Hematopoietic multipotent progenitor cell treated with erythropoietin and hydrocortisone succinate and interleukin-3 and kit ligand, for 6 days (in vitro differentiated cells): ENCODE measurements at places on chromosomes 5 and 9.

DNA sequence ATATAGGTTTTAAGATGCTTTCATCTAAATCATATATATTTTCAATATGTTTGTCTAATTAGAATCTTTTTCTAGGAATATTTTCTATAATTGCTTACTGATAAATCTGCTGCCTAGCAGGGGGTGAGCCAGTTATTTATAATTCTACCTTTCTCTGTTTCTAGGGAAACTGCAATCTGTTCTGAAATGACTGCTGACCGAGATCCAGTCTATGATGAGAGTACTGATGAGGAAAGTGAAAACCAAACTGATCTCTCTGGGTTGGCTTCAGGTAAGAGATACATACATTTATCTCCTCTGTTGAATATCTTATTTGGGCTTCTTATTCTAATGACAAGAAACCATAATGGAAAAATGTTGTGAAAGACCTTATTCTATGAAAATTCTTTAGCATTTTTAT is 127.3 kb downstream of the XRCC4 start:
- no peak for DNase-seq

GRCh38 chr9:107681988-107682387 is 192.4 kb upstream of the KLF4 start:
- no peak for DNase-seq

GRCh38 chr9:134959126-134959970 is 41.6 kb upstream of the FCN1 start:
- no peak for DNase-seq

GRCh38 chr5:164741376-164741775 is 1236.0 kb downstream of the MAT2B start:
- DNase-seq, result no peak

- no peak for DNase-seq
Observed at GRCh38 chr9:83526901-83527300, 11.3 kb downstream of the FRMD3 start.

DNA sequence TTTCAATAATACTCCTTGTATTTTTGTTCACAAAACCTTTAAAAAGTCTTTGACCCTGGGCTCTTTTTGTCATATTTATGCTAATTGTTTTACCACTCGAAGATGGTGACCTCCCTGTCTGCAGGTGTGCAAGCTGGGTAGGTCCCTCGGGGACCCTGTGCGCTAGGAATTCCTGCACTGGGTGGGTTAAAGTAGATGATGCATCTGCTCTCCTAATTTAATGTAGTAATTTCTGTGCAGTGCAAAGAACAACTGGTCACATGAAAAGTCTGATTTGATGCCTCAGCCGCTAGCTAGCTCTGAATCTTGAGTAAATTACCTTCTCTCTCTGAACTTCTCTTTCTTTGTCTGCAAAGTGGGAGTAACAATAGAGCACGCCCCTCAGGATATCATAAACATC is 139.1 kb upstream of the OTULINL start:
- DNase-seq, result no peak

DNA sequence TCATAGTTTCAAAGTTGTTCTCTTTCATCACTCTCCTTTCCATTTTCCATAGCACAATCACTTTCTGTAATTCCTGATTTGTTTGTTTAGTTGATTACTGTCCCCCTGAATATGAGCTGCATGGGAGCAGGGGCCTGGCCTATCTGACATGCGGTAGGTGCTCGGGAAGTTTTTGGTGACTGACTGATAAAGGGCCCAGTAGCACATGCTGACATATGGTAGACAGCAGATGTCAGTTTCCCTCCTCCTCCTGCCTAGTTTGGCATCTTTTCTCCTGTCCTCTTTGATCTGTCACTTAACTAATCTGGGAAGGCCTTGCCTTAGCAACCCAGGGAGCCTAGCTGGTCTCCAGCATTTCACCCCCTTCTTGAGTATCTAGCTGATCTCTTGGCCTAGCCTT is 14.4 kb downstream of the GALNT12 start:
- DNase-seq, result no peak

- DNase-seq, result no peak
Observed at GRCh38 chr5:10335711-10336470, 17.6 kb upstream of the MARCHF6 start.

DNA sequence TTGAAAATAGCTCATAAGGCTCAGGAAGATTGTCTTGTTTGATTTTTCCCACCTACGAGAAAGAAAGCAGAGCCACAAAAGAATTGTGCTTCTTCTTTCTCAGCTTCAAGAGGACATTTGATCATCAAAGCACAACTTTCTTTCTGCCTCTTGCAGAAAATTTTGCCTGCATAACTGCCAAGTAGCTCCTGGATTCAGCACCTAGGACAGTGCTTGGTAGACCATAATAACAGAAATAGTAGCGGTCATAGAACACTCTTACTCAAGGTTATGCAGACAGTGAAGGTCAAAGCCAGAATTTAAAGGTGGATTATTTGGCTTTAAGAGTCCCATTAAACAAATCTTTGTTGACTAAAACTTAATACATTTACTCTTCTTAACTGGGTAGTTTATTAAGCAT is 594.7 kb upstream of the CCNG1 start:
- no peak for DNase-seq

DNA sequence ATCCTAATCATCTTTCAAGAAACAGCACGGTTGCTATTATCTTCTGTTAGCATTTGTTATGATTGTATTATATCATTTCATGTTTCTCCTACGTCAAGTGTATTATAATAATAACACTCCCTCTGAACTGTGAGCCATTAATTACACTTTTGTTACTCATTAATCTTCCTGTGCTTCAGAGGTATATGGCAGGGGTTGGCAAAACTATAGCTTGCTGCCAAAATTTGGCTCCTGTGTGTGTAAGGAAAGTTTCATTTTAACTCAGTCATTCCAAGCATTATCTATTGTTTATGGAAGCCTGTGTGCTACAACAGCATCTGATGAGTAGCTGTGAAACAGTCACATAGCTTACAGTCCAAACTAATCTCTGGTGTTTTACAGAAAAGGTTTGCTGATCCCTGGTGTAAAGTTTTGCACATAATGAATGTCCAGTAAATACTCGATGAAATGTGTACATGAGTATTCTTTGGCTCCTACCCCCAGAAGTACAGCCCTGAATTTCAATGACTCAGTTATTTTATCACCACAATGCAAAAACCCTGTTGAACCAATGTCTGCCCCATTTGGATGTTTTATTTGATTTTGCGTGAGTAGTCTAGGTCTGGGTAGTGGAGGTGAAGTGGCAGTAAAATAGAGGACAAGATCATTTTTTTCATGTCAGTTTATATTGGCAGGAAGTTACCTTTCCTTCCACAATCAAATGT is 648.2 kb downstream of the MAT2B start:
- DNase-seq, result no peak

DNA sequence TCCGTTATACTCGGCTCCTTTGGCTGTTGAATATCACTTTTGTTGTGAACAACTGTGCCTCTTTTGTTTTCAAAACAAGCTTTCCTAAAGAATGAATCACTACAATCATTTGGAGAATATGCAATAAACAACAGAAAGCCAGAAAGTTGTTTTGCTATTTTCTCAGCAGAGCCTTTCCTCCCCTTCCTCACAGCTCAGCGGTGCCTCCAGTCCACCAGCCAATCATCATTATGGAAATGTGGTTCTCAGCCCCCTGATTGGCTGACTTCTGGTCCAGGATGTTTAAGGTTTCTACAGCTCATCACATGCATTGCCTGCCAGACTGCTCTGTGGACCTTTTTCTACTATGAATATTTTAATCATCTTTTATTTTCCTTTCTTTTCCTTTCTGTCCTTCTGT is 9.1 kb upstream of the ZNF608 start:
- no peak for DNase-seq

GRCh38 chr9:97382099-97382718 is 29.7 kb upstream of the TDRD7 start:
- no peak for DNase-seq
